ENCODE measurements at places on chromosomes 3 and 15. TPM values are rescaled to one million over a fixed set of nuclear protein-coding genes. Genes with fewer than 3 reads are reported as not detected.

Gene KLHL40
- total RNA-seq: not detected

Gene SPESP1
- 0.50 TPM for total RNA-seq

Gene MNS1
- 0.23 TPM for total RNA-seq

Gene ANKRD63
- total RNA-seq: 0.17 TPM

Gene GPR62
- total RNA-seq: not detected

Gene MYLK
- total RNA-seq: 0.06 TPM

Gene GOLGA8T
- not detected for total RNA-seq

Gene LYSMD2
- 23.6 TPM for total RNA-seq

Gene FAM98B
- 34.7 TPM for total RNA-seq

Gene ISL2
- total RNA-seq: 0.54 TPM

Gene ACVR2B
- total RNA-seq: 6.6 TPM

Gene RTP1
- total RNA-seq: not detected

Gene PGBD4
- total RNA-seq: 3.8 TPM

Gene DNAH12
- 0.06 TPM for total RNA-seq

Gene TRH
- not detected for total RNA-seq

Gene XCR1
- total RNA-seq: not detected

Gene C2CD4B
- not detected for total RNA-seq

Gene SEMA3G
- total RNA-seq: not detected

Gene MCF2L2
- total RNA-seq: 5.4 TPM

Gene CGNL1
- total RNA-seq: not detected

Gene ARL14
- not detected for total RNA-seq

Gene ZPLD1
- total RNA-seq: not detected

Gene SCN5A
- total RNA-seq: not detected

Gene MEGF11
- not detected for total RNA-seq

Gene NAALADL2
- not detected for total RNA-seq

Gene POTEB3
- not detected for total RNA-seq

Gene WDR49
- 0.47 TPM for total RNA-seq

Gene FAM107A
- not detected for total RNA-seq

Gene LIPC
- 1.5 TPM for total RNA-seq

Gene ABHD17C
- 4.0 TPM for total RNA-seq

Gene OXSM
- 9.2 TPM for total RNA-seq

Gene P2RY1
- 0.19 TPM for total RNA-seq

Gene NTRK3
- not detected for total RNA-seq

Gene AP3S2
- 28.1 TPM for total RNA-seq

Gene CHRNB4
- total RNA-seq: not detected

Gene KLF15
- total RNA-seq: not detected

Gene CD86
- 2.5 TPM for total RNA-seq

Gene SNTN
- total RNA-seq: not detected

Gene HCN4
- not detected for total RNA-seq

Gene SHC4
- total RNA-seq: 0.46 TPM

Gene NEO1
- 5.8 TPM for total RNA-seq

Gene ZDHHC23
- 3.3 TPM for total RNA-seq

Gene RASGRP1
- 185 TPM for total RNA-seq

Gene LMCD1
- total RNA-seq: 0.99 TPM

Gene PIF1
- total RNA-seq: 66.1 TPM

Gene LDHAL6B
- not detected for total RNA-seq

Gene DET1
- 5.0 TPM for total RNA-seq

Data from activated CD4-positive, alpha-beta T cell treated with anti-CD3 and anti-CD28 coated beads, Interleukin-2, amount 10 ng/mL, durations not matched to agents 7 days and 5 days (primary cell).